Naive thymus-derived CD4-positive, alpha-beta T cell (primary cell): ENCODE measurements at places on chromosomes 3 and 15. TPM values are rescaled to one million over a fixed set of nuclear protein-coding genes. Genes with fewer than 3 reads are reported as not detected.

- no peak for DNase-seq
Observed at GRCh38 chr3:195770081-195770840, 41.5 kb downstream of the MUC4 start.

PSMD6 gene
- 119 TPM for polyA plus RNA-seq

DNA sequence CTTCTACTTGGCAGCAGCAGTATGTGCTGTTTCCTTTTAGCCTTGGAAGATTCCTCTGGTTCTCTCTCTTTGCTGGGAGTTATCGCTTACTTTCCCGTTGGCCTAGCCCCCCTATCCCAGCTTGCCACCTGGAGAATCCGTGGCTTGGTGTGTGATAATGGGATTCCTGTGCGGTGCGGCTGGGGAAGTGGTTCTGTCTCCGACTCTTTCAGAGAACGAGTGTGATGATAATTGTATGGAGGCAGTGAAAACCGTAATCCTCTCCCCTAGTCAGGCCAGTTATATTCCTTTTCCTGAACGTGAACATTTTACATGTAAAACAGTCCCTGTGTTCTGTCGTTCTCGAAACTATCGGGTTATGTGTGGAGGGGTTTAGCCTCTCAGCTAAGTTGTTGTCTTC lies 300.1 kb upstream of the C2CD4B start:
- DNase-seq: no peak

MASP1 gene
- polyA plus RNA-seq: not detected

DNA sequence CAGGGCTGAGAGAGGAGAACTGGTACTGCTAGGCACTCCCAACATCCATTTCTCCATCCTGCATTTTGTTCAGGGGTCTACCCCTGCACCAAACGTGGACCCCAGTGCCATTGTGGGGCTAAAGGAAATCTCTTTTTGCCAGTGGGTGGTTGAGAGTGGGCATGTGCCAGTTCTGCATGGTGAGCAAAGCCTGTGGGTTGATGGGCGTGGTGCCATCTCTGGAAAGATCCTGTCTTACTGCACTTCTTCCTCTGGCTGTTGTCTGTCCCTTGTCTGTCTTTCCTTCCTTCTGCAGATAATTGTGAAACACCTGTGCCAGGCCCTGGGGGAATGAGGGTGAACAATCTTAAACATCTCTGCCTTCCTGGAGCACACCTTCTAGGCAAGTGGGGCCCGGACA lies 1.4 kb upstream of the RARRES1 start:
- no peak for DNase-seq
